ENCODE measurements at places on chromosomes 4 and X.
A peak's percentile ranks its signal among the peaks of the same experiment; 100 is the strongest.

DNA sequence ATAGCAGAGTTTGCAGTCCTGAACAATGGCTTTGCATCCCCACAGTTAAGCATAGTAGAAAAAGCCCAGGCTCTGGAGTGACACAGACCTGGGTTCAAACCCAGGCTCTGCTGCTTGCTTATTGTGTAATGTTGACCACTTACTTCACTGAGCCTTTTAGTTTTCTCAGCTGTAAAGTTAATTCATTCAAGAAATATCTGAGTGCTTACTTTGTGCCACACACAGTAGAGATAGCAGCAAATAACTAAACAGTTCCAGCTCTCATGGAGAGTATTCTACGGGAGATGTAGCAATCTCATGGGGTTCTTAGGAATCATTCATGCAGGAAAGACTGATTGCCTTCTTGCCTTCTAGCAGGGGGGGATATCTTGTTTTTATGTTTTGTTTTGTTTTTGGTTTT is 63.2 kb downstream of the SLC9A6 start:
- no peak for DNase-seq

- no peak for DNase-seq
Measured at GRCh38 chr4:141154725-141155124, 21.5 kb upstream of the RNF150 start.

DNA sequence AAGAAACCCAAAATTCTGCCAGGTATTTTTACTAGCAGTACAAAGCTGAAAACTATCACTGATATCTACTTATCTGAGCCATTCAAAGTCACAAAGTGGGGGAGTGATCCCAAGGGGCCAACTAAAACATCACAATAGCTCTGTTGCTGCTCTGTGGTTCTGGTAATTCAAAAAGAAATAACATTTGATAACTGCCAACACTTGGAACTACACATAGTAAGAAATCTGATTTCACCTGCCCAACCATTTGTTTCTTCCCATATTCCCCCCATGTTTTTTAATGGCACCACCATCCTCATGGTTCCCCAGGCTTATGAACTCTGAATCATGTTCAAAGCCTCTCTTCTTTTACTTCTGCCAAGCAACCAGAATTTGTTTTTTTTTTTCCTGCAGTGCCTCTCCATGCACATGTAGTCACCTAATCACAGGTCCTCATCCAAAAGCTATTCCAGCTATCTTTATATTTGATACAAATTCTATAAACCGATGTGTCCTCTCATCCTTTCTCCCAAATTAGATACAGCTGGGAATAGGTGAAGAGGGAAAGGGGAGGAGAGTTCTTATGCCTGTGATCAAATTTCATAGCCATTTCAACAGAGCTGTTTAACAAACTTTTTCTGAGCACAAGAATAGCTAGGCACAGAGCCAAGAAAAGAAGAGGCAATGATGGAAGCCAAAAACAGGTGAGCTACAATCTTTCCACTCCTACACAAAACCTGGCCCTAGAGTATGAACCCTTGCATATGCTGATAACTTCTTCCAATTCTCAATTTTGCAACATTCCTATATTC is 7.7 kb downstream of the AMMECR1 start:
- no peak for DNase-seq

DNA sequence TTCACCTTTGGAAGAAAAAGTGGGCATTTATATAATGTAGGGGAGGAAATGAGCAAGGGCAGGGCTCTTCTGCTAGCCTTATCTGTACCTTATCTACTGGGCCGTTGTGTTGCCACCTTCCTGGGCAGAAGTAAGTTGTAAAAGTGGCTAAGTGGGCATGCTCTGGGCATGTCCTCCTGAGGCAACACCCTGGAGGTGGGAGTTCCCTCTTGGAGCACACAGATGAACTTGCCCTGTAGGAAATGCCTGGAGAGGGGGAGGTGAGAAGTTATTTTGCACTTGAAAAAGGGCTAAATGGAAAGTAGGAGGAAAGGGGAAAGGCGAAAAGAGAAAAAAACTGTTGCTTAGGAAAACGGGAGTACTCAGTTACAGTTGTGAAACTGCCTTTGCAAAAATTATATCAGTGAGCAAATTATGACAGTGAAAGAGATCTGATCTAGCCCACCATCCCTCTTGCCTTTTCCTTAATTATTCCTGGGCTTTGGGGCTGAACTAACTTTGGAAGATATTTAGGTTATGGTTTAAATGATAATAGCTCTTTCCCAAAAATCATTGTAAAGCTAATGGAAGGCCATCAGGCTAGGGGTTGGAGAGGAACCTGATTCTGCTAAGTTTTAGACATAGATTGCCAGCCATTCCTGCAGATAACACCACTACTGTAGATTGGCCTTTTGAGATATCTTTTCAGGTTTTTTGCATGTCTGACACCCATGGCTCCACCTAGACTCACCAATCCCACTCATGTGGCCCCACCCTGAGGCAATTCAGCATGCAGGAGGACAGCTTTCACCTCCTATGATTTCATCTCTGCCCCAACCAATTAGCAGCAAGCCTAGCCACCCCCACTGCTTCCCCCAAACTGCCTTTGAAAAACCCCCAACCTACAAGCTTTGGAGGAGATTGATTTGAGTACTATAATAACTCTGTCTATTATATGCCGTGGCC is 20.5 kb upstream of the ZNF81 start:
- no peak for DNase-seq

GRCh38 chrX:154733066-154733425 is 17.8 kb downstream of the GAB3 start:
- DNase-seq = no peak

DNA sequence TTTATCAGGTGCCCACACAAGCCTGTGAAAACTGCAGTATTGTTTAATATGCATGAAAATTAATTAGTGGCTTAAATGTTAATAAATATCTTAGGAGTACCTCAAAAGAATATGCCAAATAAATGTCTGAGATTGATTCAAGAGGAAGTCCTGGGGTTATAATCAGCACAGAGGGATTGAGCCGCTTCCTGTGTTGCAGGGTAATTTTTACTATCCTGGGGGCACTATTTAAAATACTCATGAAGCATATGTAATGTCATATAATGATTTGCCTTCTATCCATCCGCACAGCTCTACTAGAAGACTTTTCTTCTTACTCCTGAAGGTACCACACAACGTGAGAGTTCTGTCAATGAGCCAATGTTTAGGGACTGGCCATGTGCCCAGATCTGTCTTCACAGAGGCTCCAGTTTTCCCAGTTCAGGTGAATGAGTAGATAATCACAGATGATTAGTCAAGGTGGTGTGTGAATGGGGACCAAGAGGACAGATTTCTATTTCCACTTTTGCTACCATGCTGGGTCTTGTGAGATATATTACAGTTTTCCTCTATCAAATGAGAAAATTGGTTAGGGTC is 233.3 kb downstream of the USP46 start:
- no peak for DNase-seq

DNA sequence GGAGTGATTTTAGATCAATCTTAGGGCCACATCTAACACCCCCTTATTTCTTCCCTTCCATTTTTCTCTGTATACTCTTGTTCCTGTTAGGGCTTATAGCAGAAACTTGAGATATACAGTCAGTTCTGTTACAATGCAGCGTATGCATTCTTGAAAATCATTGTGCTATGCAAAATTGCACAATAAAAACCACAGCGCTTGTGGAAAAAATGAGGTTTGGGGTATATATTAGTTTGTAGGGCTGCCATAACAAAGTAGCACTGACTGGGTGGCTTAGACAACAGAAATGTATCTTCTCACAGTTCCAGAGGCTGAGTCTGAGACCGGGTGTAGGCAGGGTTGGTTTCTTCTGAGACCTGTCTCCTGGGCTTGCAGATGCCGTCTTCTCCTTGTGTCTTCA is 59.0 kb downstream of the WWC2 start:
- no peak for DNase-seq

GRCh38 chr4:11914406-11914805 is 485.7 kb upstream of the HS3ST1 start:
- DNase-seq = peak; percentile 2

- no peak for DNase-seq
Measured at GRCh38 chrX:27555514-27555913, 34.6 kb upstream of the DCAF8L2 start.

- no peak for DNase-seq
Measured at GRCh38 chrX:45619290-45619689, 418.6 kb upstream of the DIPK2B start.

DNA sequence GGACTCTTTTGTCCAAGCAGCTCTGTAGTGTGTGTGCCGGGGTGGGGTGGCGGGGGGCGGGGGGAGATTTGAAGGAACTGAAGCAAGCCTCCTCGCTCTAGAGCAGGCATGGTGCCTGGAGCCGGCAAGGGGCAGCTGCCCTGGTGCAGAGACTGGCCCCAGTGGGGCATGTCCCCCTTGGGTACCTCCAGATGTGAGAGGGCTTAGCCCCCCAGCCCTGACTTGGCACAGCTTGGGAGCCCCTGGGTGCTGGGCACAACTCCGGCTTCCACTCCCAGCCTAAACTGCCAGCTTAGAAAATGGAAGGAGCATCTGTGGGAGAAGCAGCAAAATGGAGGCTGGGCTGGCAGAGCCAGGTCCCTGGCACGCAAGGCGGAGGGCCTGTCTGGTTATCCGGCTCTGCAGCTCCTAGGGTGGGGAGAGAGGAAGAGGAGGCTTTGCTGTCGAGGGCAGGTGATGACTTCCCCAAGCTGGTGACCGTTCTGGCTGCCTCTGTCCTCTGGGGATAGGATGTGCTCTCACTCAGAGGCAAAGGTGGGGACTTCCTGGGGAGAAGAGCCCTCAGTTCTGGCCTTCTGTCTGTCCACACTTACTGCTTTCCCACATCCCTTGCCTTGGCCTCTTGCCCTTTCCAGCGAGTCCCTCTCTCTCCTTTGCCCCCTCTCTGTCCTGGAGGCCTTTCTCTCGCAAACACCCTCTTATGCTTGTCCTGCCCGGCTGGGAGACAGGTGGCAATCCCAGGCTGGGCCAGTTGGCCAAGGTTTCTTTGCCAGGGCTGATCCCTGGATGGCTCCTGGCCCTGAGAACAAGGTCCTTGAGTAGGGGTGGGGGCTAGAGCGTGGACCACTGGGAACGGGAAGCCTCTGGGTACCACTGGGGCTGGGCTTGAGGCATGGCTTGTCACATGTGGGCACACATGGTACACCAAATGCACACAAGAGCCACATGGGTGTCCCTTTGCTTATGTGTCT is 2.0 kb downstream of the DLG3 start:
- DNase-seq = no peak

DNA sequence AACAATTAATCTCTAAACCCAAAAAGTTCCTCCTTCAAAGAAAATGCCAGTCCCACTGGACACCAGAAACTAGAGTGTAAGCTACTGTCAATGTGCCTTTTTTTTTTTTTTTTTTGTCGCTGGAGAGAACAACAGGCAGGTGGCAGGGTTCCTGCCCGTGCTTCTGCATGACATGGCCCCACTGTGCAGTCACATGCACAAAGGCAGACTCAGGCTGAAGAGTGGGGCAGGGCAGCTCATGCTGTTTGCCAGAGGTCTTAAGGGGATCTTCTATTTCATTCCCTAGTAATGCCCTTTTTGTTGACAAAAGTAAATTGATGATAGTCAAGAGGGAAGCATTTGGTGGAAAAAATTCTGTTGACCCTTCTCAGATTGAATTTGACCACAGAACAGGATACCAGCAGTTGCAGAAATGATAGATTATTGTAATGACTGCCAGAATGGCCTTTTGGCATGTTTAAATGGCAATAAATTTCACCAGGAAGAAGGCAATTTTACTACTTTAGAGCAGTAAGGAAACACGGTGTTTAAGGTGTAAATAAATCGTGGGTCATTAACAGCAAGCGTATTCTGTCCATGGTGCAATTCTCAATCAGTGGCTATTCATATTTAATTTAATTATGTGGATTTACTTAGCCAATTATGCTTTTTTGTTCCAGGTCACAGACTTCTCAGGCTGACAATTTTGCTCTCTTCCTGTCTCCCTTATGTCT is 80.9 kb downstream of the NKX6-1 start:
- DNase-seq = no peak

- no peak for DNase-seq
Measured at GRCh38 chrX:23803931-23804381, 21.0 kb downstream of the SAT1 start.

- no peak for DNase-seq
Measured at GRCh38 chr4:56427179-56427578, 8.2 kb downstream of the PPAT start.

GRCh38 chrX:102712981-102713625 is 855 bp downstream of the GPRASP2 start:
- DNase-seq = peak; percentile 18

DNA sequence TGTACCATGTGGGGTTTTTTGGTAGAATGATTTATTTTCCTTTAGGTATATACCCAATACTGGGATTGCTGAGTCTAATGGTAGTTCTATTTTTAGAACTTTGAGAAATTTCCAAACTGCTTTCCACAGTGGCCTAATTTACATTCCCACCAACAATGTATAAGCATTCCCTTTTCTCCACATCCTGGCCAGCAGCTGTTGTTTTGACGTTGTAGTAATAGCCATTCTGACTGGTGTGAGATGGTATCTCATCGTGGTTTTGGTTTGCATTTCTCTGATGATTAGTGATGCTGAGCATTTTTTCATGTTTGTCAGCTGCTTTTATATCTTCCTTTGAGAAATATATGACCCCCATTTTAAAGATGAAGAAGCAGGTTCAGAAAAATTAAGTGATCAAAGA is 153.7 kb downstream of the CBR4 start:
- no peak for DNase-seq

Data from neural crest cell (in vitro differentiated cells).